Activated CD4-positive, CD25-positive, alpha-beta regulatory T cell treated with anti-CD3 and anti-CD28 coated beads, Interleukin-2, amount 50 U/mL, for 24 hours (primary cell): ENCODE measurements at places on chromosomes 2 and 18.

- ATAC-seq = no peak
These were observed 29.3 kb upstream of the ZNF385B start for GRCh38 chr2:179890666-179891065.

GRCh38 chr2:22043784-22044183 is 920.0 kb downstream of the TDRD15 start:
- ATAC-seq = no peak

DNA sequence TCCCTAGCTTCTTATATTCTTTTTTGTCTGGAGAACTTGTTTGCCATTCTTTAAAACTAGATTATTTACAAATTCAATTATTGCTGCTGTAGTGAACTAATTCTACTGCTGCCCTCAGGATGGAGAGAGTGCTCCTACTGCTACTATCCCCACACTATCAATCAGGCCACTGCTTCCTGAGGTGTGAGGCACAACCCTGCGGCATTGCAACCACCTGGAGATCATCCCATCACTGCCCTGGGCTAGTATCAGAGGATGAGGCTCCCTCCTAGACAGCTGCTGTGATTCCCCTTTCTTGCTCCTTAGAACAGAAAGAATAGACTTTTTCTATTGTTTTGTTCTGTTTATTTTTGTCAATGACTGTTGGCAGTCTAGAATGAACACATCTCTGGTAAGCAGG is 146.6 kb downstream of the CDH19 start:
- ATAC-seq = no peak

- ATAC-seq = no peak
These were observed 602.9 kb downstream of the NYAP2 start for GRCh38 chr2:226002438-226002837.

DNA sequence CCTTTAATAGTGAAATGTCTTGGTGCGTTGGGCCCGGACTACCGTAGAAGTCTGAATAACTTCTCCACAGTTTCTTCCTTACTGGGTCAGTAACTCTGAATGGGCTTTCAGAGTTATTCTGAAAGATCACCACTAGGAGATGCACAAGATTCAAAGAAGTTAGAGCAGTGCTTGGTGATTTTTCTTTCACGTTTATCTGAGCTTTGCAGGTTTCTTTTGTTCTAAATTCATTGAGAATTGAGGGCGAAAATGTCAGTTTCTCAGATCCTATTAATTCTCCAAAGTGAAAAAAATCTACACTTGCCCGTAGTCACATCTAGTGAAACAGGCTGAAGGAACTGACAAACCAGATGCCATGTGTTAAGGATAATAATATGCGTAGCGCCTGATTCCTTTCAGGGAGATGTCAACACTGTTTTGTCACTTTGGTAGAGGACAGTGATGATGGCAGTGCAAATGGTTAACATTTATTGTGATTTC is 70.1 kb downstream of the QPCT start:
- ATAC-seq = peak; percentile 44

GRCh38 chr18:225745-226144 is 42.1 kb downstream of the THOC1 start:
- ATAC-seq = no peak
